ENCODE measurements at places on chromosomes 6 and 20. TPM values are rescaled to one million over a fixed set of nuclear protein-coding genes. Genes with fewer than 3 reads are reported as not detected.

The KCNK15 gene
- total RNA-seq = not detected

The BPIFB1 gene
- total RNA-seq = not detected

DNA sequence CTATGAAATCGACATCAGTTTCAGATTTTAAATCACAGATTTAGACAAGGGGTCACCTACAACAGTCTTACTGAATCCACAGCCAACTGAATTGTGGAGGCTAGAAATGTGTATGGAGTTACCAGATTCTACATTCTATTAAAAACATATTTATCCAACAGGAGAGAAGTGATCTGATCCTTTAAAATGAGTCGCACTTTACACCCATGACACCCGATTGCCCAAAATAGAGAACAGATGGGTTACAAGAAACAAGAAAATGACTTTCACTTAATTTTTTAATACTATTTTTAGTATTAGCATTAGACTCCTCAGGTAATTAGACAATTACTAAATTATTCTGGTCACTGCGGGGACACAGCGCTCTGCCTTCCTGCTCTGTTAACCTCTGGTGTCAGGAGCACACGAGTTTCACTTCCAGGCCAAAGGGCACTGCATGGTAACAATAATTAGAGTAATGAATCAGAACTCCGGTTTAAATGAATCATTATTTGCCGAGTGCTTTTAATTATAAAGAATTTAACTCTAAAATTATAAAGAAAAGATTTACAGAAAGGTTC, 108.6 kb downstream of the ATP9A start:
- H3K27ac ChIP-seq = no peak overlapping the region
- H3K4me3 ChIP-seq = no peak overlapping the region
- DNase-seq = no peak
- peaks cover 22% of the 10 kb centered on the region for H3K4me1 ChIP-seq

- DNase-seq = no peak
- H3K27me3 ChIP-seq = peaks cover 30% of the 10 kb centered on the region
- no peak overlapping the region for H3K27ac ChIP-seq
- no peaks in the 10 kb centered on the region for H3K36me3 ChIP-seq
- H3K4me1 ChIP-seq = no peaks in the 10 kb centered on the region
These were observed 6.9 kb upstream of the RIPPLY2 start for GRCh38 chr6:83846291-83846690.

DNA sequence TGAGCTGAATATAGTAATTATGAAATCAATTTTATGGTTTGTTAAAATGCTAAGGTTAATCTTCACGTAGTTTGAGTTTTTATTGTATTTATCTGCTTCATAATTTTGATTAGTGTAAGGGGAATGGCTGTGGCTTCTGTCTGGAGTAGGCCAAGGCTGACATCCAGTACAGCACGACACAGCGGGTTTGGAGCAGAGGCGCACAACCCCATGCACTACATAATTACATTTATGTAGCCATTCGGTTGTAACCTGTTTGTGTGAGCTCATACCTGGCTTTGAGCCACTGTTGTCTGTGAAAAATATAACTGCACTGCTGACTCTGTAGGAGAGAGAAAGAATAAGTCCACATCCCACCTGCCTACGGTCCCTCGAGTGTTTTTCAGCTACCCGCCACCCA, 615.5 kb downstream of the EYS start:
- no peaks in the 10 kb centered on the region for H3K27me3 ChIP-seq
- no peaks in the 10 kb centered on the region for H3K4me1 ChIP-seq
- no peak overlapping the region for H3K27ac ChIP-seq
- no peak for DNase-seq
- H3K36me3 ChIP-seq = no peaks in the 10 kb centered on the region

DNA sequence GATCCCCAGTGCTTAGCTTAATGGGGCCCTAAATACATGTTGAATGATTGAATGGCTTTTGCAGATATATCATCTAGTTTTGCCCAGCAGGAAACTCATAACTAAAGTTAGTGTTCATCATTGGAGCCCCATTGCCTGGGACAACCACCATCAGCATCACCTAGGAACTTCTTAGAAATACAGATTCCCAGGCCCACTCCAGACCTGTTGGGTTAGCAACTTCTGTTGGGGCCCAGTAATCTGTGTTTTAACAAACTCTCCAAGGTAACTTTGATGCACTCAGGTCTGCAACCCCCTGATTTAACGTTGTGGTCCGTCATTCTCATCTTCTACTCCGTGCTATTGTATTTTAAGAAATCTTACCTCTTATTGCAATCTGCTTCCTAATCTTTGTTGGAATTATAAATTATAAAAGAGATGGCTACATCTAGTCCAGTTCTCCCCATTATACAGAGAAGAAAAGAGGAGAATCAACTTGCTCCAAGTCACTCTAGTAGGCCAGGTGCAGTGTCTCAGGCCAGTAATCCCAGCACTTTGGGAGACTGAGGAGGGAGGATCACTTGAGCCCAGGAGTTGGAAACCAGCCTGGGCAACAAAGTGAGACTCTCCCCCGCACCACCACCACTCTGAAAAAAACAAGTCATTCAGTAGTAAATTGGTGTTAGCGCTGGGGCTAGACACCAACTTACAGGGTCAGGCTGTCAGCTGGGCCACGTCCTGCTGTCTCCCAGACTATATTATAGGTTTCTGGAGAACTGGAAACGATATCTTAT, 13.7 kb downstream of the FOXP4 start:
- H3K4me1 ChIP-seq = peaks cover 24% of the 10 kb centered on the region
- H3K36me3 ChIP-seq = no peaks in the 10 kb centered on the region
- no peak for DNase-seq
- no peak overlapping the region for H3K27ac ChIP-seq

DNA sequence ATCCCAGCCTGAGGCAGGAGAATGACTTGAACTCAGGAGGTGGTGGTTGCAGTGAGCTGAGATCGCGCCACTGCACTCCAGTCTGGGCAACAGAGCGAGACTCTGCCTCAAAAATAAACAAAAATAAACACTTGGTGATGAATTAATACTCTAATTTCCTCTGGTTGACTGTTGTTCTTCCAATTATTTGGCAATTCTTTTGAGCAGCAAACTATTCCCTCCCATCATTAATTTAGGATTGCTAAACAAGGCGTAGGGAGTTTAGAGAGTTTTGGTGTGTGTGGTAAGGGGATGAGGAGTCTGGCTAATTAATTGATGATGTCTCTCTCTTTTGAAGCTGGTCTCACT, 2.7 kb upstream of the ID1 start:
- H3K4me3 ChIP-seq = peak overlapping the region; percentile 4
- H3K27ac ChIP-seq = no peak overlapping the region
- H3K27me3 ChIP-seq = peaks cover 35% of the 10 kb centered on the region
- H3K36me3 ChIP-seq = no peaks in the 10 kb centered on the region
- H3K4me1 ChIP-seq = peaks cover 33% of the 10 kb centered on the region

The C6orf15 gene
- not detected for total RNA-seq

The CD24 gene
- total RNA-seq = not detected

GRCh38 chr6:157989541-157990289, 8.1 kb downstream of the SYNJ2 start:
- H3K36me3 ChIP-seq = peaks cover 7% of the 10 kb centered on the region
- H3K27me3 ChIP-seq = no peaks in the 10 kb centered on the region
- no peak for DNase-seq
- peak overlapping the region; percentile 53 for H3K27ac ChIP-seq

DNA sequence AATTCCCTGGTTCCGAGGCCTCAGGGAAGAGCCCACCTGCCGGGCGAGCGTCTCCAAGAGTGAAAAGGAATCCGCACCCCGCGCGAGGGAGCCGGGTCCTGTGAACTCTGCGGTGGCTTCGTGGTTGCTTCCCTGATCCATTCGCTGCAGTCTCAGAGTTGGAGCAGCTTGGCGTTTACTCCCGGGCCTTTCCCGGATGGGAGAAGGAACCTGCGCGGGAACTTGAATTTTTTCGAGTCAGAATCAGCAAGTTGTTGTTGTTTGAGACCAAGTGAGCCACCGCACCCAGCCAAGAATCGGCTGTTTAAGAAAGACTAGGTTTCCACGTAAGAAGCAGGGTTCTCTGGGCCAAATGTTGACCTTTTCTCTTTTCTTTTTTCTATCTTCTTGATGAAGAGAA, 12.9 kb downstream of the PRSS16 start:
- H3K36me3 ChIP-seq = no peaks in the 10 kb centered on the region
- no peak overlapping the region for H3K4me3 ChIP-seq
- no peak for DNase-seq
- peaks cover 29% of the 10 kb centered on the region for H3K27me3 ChIP-seq
- H3K27ac ChIP-seq = no peak overlapping the region

GRCh38 chr6:74757813-74758212, 448.0 kb downstream of the COL12A1 start:
- H3K4me1 ChIP-seq = no peaks in the 10 kb centered on the region
- no peak for DNase-seq
- no peak overlapping the region for H3K27ac ChIP-seq
- no peaks in the 10 kb centered on the region for H3K36me3 ChIP-seq
- no peak overlapping the region for H3K4me3 ChIP-seq

The SLC17A1 gene
- total RNA-seq = not detected

GRCh38 chr6:149071997-149072396, 245.5 kb upstream of the TAB2 start:
- no peak for DNase-seq
- H3K27ac ChIP-seq = no peak overlapping the region
- H3K4me1 ChIP-seq = peaks cover 19% of the 10 kb centered on the region
- no peaks in the 10 kb centered on the region for H3K27me3 ChIP-seq
- H3K36me3 ChIP-seq = peaks cover 15% of the 10 kb centered on the region

The RIPOR3 gene
- not detected for total RNA-seq

DNA sequence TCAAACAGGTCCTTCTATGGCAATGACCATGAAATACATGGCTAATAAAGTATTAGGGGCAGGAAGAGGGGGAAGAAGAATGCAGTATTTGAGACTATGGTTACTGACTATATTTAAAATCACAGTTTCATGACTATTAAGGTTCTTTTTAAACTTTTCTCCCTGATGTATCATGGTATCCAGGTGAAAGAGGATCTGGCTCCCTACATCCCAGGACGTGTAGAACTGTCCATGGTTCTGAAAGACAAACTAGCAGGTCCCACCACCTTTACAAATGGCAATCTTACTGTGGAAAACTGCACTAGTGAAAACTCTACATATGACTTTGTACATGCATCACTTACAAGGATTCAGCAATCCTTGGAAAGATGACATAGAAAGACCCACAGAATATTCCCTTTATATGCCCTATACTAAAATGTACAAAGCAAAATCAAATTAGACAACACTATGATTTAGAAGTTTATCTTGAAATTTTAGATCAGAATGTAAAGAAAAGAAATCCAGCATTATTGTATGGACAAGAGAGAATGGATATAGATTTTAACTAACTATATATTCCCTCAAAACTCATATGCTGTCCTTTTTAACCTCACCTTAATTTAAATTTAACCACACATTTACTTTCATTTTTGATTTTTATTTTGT, 33.5 kb downstream of the RPP21 start:
- H3K27me3 ChIP-seq = peaks cover 65% of the 10 kb centered on the region
- no peaks in the 10 kb centered on the region for H3K36me3 ChIP-seq
- no peak overlapping the region for H3K4me3 ChIP-seq
- H3K4me1 ChIP-seq = no peaks in the 10 kb centered on the region

The TUBB2B gene
- not detected for total RNA-seq

DNA sequence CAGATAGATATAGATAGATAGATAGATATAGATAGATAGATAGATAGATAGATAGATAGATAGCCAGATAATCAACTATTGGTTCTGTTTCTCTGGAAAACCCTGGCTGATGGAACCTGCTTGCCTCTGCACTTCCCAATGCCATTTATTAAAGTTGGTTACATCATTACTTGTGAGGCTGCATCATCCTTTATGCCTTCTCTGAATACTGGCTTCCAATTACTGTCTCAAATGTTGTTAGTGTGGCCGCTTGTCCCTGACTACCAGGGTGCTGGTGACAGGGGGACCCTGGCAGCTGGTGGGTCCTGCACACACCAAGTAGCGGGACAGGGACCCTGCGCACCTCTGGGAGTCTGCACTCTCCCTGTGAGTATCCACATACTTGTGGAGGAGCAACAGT, 3.9 kb upstream of the SLPI start:
- no peak overlapping the region for H3K4me3 ChIP-seq
- H3K36me3 ChIP-seq = no peaks in the 10 kb centered on the region
- DNase-seq = no peak
- H3K27ac ChIP-seq = no peak overlapping the region
- peaks cover 18% of the 10 kb centered on the region for H3K4me1 ChIP-seq

GRCh38 chr6:16284472-16284871, 46.1 kb downstream of the GMPR start:
- no peaks in the 10 kb centered on the region for H3K4me1 ChIP-seq
- no peaks in the 10 kb centered on the region for H3K27me3 ChIP-seq
- no peaks in the 10 kb centered on the region for H3K36me3 ChIP-seq
- DNase-seq = no peak
- H3K27ac ChIP-seq = no peak overlapping the region

DNA sequence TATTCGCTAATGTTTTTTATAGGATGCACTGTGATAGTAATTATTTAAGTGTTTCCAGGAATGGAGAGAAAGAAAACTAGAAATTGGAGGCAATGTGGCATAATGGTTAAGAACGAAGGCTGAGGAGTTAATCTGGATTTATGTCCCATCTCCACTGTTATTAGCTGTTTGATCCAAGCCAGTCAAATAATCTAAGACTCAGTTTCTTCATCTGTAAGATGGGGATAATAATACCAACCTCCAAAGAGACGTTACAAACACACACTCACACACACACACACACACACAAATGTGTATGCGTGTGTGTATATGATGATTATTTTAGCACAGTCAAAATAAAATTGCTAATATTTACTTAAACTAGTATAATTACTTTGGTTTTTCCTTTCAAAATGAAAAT, 36.9 kb upstream of the TPD52L1 start:
- no peak for DNase-seq
- H3K36me3 ChIP-seq = peaks cover 3% of the 10 kb centered on the region
- H3K4me3 ChIP-seq = no peak overlapping the region
- no peak overlapping the region for H3K27ac ChIP-seq

DNA sequence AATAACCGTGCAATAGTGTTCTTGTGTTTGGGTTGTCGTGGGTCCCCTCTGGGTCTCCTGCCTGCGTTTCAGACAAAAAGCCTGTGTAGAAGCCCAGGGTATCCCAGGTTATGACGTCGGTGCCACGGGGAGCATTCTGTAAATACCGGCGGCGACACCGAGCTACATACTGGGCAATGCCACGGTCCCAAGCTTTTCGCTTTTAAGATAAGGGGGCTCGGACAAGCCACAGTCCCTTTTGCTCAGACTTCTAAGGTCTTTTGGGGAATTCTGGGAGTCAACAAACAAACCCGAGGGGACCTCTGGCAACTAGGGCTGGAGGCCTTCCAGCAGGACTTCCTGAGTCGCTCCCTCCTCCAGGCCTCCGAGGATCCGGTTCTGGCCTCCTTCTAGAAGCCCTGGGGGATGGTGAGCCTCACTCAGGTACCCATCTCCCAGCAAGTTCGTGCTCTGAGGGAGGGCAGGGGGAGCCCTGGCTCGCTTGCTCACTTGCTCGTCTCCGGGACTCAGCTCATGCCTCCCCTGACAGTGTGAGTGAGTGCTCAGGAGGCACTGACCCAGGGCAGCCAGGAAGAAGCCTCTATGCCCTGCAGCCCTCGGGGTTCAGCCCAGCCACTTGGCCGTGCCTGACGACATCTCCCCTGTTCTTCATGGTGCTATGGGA, 62.4 kb upstream of the MRPS10 start:
- H3K36me3 ChIP-seq = peaks cover 22% of the 10 kb centered on the region
- H3K4me3 ChIP-seq = no peak overlapping the region
- H3K4me1 ChIP-seq = peaks cover 49% of the 10 kb centered on the region
- H3K27me3 ChIP-seq = no peaks in the 10 kb centered on the region
- H3K27ac ChIP-seq = peak overlapping the region; percentile 78

All from activated CD4-positive, alpha-beta memory T cell treated with anti-CD3 and anti-CD28 coated beads, Interleukin-2, amount 10 ng/mL, durations not matched to agents 7 days and 5 days (primary cell).